Thoracic aorta (tissue), 2 donors: ENCODE measurements at places on chromosomes 1 and 21.

- no peak for DNase-seq
Observed at GRCh38 chr21:25536752-25537151, 70.5 kb downstream of the MRPL39 start.

DNA sequence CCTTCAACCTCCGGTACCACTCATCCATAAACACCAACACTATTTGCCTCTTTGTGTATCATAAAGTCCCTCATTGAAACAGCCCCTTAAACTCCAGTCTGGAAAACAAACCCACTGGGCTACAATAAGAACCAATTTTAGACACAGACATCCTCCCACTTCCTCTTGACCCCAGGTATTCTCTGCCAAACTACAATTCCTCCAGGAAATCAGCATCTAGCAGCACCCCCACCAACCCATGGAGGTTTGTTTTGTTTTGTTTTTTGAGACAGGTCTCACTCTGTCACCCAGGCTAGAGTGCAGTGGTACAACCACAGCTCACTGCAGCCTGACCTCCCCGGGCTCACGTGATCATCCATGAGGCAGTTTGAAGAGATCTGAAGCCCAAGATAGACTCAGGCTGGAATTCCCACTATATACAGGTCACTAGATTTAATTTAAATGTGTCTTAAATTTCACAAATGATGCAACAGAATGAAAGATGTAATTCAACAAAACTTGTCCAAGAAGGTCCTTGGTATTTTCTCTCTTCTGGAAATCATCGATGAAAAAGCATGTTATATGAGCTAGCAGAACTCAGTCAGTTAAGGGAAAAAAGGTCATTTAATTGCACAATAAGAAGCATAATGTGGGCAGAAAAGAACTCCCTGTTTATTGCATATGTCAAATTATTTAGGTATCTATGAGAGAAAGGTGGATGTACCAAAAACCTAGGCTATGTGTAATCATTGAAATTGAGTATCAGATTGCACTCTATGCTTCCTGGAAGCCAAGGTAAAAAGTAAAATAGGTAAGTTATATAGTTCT is 30.3 kb downstream of the TCP10L start:
- DNase-seq = no peak

DNA sequence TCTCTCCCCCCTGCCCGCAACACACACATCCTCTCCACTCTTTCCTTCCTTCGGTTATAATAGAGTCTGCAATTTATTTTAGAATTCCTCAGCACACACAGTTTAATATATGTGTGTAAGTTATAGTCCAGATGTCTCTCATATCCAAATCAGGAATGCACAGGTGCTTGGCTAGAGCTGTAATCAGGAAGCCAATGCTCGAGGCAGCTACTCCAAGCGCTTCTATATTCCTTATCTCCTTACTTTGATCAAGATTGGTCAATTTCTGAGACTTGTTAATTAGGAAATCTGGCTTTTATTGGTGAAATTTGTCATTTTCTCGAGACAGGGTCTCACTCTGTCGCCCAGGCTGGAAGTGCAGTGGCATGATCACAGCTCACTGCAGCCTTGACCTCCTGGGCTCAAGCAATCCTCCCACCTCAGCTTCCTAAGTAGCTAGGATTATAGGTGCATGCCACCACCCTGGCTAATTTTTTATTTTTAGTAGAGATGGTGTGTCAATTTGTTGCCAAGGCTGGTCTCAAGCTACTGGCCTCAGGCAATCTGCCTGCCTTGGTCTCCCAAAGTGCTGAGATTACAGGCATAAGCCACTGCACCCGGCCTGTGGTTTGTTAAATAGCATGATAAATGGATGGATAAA is 27.7 kb downstream of the RPL5 start:
- DNase-seq = no peak

GRCh38 chr1:243549108-243549507 is 293.3 kb downstream of the SDCCAG8 start:
- no peak for DNase-seq

DNA sequence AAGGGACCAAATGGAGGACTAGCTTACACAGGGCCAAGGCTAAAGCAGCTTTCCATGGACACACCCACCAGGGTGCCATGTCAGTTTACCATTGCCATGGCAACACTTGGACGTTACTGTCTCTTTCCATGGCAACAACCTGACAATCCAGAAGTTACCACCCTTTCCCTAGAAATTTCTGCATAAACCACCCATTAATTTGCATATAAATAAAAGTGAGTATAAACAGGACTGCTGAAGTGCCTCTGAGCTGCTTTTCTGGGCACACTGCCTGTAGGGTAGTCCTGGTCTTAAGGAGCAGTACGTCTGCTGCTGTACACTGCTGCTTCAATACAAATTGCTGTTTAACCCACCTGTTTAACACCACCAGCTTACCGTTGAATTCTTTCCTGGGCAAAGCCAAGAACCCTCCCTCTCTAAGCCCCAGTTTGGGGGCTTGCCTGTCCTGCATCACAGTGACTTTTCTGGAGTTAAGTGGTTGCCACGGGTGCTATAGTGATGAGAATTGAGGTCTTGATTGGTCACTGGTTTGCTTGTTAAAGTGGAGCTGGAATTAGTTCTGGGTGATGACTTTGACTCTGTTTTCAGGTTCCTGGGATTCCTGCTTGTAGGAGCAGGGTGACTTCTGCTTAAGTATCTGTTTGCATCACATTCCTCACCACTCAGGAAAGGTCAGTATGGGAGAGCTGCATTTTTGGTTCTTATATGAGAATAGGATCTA is 83.2 kb downstream of the CLDN17 start:
- no peak for DNase-seq

DNA sequence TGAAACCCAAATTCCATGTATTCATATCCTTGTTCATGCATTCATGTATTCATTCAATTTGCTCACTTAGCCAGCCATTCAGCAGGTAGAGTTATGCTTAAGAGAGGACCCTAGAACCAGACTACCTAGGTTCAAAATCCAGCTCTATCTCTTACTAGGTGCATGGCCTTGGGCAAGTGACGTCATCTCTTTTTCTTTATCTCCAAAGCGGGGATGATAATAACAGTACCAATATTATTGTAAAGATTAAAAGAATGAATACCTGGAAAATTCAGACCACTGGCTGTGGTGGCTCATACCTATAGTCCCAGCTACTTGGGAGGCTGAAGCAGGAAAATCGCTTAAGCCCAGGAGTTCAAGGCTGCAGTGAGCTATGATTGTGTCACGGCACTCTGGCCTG is 33.9 kb upstream of the CLIC4 start:
- no peak for DNase-seq

GRCh38 chr1:185823467-185823866 is 89.3 kb downstream of the HMCN1 start:
- DNase-seq = no peak

GRCh38 chr21:29193072-29193471 is 62.6 kb downstream of the MAP3K7CL start:
- DNase-seq = no peak

DNA sequence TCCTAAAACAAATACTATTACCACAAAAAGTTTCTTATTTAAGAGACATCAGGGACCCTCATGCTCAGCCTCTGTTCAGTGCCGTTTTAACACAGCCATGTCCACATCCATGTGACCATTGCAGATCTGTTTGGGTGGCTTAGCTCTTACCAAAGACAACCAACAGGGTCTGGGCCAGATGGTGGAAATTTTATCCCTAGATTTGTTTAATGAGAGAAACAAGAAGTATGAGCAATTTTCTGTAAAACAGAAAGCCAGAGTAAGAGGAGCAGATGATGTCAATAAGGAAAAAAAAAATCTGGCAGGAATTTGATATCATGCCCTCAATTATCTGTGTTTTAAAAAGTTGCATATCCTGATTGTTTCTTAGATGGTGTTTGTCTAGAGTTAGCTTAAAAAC is 299.9 kb downstream of the TM2D1 start:
- no peak for DNase-seq

DNA sequence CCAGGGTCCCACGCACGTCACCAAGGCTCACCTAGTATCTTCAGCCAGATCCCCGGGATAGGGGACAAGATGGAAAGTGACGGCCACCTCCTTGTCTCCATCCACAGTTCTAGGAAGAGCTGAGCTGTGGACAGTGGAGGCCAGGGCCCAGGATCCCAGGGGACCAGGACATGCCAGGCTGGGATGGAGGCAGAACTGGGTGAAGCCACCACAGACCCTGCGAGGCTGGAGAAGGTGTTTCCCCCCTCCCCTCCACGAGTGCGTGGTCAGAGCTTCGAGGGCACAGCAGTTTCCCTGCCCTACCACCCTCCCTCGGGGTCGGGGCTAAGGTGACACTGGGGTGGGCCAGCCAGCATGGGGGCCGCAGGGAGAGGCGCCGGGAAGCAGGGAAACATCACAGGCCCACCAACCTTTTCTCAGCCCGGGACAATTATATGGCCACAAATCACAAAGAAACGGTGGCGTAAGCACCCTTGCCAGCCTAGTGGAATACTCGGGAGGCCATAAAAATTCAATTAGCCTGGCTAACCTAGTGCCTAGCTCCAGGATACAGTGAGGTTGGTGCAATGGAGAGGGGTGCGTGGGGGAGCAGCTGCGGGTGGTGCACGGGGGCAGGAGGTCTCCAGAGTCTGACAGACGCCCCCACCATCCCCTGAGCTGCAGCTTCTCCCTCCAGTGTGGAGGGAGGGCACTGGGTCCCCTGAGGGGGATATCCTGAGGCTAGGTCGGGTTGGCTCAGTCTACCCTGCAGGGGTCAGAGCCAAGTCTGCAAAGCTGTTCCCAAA is 13.4 kb downstream of the DRAXIN start:
- no peak for DNase-seq

GRCh38 chr1:89608319-89608983 is 24.5 kb upstream of the LRRC8C start:
- no peak for DNase-seq

GRCh38 chr1:203316626-203317093 is 11.3 kb downstream of the BTG2 start:
- DNase-seq = no peak

- DNase-seq = no peak
Observed at GRCh38 chr1:53959664-53960250, 13.6 kb downstream of the LRRC42 start.

GRCh38 chr21:36433059-36433709 is 46.7 kb downstream of the CLDN14 start:
- no peak for DNase-seq

GRCh38 chr1:167996266-167996665 is 59.4 kb upstream of the MPC2 start:
- DNase-seq = no peak

DNA sequence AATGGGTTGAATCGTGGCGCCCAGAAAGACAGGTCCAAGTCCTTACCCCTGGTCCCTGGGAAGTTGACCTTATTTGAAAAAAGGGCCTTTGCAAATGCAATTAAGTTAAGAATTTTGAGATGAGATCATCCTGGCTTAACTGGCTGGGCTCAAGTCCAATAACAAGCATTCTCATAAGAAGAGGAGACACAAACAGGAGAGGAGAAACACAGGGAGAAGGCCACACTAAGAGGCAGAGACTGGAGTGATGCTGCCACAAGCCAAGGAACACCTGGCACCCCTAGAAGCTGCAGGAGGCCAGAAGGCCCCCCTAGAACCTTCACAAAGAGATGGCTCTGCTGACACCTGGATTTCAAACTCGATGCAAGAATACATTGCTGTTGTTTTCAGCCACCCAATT is 44.6 kb downstream of the PDPN start:
- no peak for DNase-seq

GRCh38 chr1:941588-942383 is 17.3 kb downstream of the NOC2L start:
- no peak for DNase-seq

DNA sequence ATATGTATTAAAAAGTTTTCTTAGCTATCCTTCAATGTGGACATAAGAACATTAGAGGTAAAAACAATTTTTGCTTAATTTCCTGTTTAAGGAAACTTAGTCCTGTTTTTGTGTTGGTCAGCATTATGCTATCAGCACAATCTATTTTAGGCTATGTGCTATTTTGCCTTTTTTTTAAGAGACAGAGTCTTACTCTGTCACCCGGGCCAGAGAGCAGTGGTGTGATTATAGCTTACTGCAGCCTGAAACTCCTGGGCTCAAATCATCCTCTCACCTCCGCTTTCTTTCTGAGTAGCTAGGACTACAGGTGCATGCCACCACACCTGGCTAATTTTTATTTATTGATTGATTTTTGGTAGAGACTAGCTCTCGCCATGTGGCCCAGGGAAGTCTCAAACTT is 199.1 kb upstream of the TMPRSS15 start:
- DNase-seq = no peak

- no peak for DNase-seq
Observed at GRCh38 chr21:42475036-42475435, 21.0 kb downstream of the RSPH1 start.

DNA sequence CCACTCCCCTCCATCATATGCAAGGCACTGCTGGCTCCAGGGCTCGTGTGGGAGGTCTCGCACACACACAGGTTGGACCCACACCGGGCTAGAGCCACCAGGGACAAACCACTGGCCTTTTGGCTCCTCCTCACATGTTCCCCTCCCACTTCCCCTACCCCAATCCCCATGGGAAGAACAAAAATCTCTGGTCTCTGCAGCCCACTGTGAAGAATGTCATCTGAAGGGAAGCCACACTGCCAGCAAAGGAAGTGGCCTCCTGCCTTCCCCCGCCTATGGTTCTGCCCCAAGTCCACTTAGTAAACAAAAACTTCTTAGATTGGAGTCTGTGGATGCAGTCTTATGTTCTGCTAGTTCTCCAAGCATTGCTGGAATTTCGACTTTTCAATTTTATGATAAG is 24.2 kb downstream of the OLFML3 start:
- no peak for DNase-seq

DNA sequence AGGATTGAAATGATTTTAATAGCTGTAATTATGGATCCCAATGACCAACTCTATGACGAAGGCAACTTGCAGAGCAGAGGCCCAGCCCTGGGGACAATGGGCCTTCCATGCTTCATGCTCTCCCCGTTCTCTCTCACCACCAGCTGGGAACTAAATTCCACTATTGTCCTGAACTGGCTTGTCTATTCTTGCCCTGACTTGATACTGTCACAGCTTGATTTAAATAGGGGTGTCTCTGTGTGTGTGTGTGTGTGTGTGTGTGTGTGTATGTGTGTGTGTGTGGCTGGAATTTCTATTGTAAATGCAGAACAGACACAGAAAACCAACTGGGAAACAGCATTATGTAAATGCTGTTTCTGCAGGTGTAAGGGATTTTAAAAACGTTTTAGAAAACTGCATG is 57.0 kb downstream of the SLC22A15 start:
- no peak for DNase-seq

GRCh38 chr1:199667089-199667488 is 360.4 kb upstream of the NR5A2 start:
- no peak for DNase-seq

DNA sequence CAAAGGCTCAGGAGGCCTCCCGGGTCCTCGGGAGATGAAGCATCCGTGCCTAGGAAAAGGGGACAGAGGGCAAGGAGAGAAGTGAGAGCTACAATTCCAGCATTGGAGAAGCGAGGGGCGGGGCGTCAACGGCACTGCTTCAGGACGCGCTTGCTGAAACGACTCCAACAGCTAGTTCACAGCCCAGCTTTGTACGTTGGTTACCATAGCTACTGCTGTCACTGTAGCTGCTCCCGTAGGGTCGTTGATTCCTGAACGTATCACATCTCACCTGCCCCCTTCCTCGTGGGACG is 63.1 kb downstream of the TOR1AIP2 start:
- no peak for DNase-seq
